Cortex of kidney (tissue), 1 donor: ENCODE measurements at places on chromosomes 11 and 22.

GRCh38 chr11:35812828-35813227 lies 131.0 kb upstream of the LDLRAD3 start:
- no peak for DNase-seq

DNA sequence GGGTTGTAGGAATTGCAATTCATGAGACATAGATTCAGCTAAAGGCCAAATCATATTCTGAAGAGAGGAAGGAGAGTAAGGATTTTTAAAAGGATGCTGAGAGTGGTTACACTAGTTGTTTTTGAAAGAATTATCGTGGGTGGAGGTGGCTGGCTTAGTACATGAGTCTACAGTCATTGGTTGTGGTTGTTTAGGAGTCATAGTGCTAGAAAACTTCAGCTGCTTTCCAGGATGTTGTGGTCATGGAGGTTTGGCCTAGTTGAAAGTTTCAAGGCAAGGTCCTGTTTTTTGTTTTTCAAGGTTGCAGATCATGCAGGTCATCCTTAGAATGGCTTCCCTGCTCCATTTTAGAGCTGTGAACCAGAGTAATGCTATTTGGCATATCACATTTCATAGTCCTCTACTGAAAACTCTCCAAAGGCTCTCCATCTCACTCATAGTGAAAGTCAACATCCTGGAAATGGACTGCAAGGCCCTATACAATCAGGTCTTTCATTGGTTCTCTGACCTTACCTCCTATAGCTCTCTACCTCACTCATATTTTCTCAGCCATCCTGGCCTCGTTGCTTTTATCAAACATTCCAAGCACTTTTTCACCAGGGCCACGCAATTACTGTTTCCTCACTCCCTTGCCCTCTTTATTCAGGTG lies 26.1 kb upstream of the ZBTB44 start:
- DNase-seq, result no peak

- DNase-seq, result no peak
Measured at GRCh38 chr11:68838572-68838964, 3.1 kb downstream of the CPT1A start.

- DNase-seq, result no peak
Measured at GRCh38 chr11:103830205-103830604, 206.2 kb upstream of the DDI1 start.

DNA sequence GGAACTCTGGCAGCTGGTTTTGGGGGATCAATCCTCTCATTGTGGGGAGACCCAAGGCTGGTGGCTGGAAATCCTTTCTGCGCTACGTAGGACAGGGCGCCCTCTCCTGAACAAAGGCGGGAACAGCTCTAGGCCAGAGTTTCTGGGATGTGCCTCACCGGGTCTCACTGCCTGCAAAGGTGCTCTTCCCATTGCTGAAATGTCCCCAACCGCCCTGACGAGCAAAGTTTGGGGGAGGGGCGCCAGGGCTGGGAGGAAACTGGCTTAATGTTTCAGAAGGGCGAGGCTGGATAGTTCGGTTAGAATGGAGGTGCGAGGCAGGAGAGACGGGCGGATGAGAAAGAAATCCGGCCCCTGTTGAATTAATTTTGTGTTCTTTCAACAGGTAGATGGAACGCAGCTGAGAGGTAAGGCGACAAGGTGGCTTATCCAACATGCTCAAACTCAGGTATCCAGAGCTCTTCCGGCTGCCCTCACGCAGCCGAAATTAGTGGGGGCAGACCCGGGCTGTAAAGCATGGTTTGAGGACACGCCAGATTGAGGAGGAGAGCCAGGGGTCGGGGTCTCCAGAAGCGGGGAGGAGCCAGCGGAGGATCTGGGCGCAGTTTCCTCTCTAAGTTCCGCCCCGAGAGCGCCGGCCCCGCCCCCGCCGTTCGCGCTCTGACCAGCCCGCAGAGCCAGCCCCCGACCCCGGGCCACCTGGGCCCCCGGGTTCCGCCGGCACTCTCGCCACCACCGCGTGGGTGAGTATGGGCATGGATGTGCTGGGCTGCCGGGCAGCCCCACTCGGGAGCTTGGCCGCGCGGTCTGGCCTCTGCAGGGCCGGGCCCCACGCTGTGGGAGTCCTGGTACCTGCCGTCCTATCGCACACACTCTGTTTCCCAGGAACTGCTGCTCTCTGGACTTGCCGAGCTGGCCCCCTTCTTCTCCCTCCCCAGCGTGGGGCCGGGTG lies at the start of gene PGAP2:
Gene PGAP2, plus strand, starts transcription at position 652 of the 952 bp plus-strand sequence. CDS start 2,700 bp downstream, outside the sequence.
- DNase-seq, result no peak

- DNase-seq, result no peak
Measured at GRCh38 chr11:94279996-94280395, 24.4 kb upstream of the IZUMO1R start.

DNA sequence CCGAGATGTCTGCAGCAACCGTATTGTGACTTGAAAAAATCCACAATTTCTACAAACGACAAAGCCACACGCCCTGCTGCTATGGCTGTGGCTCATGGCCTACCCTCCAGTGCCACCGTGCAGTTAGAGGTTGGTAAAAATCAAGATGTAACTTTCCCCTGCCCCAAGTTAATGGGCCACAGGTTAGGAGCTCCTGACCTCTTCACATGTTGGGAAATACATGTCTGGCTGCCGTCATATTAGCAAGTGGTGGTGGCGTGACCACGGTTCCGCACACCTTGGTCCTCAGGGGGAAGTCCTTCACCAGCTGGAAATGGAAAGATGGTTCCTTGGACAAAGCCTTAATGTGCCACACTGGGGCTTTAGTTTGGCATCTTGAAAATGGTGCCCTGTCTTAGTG lies 27.4 kb upstream of the CCND1 start:
- no peak for DNase-seq

DNA sequence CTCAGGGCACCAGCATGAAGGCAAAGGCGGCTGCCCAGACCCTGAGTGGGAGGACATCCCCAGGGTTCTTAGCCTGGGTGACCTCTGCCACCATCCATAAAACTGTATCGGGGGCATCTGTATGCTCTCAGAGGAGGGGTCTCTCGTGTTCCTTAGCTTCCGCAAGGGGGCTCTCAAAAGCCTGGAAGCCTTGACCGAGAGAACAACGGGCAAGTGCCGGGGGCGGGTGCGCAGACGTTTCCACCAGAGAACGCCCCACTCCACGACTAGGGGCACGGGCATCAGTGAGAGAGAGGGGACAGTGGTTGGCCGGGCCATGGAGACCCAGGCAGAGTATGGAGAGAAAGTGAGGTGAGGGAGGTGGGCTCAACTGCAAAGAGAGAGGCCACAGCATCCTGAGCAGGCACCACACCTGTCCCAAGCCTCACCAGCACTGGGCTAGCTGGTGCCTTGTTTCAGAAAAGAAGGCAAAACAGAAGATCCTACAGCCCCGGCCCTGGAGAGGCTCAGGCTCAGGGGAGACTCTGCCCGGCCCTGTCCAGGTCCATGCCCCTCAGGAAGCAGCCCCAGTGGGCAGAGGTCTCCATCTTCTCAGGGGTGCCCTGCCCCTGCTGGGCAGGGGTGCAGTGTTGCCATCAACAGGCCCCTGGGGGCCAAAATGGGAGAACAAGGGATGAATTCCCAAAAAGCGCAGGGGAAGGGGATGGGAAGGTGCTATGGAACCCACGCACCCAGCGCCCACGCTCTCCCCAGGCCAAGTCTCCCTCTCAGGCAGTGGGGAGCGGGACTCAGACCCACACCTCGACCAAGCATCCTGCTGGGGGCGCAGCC lies 5.9 kb downstream of the TSPAN32 start:
- no peak for DNase-seq

DNA sequence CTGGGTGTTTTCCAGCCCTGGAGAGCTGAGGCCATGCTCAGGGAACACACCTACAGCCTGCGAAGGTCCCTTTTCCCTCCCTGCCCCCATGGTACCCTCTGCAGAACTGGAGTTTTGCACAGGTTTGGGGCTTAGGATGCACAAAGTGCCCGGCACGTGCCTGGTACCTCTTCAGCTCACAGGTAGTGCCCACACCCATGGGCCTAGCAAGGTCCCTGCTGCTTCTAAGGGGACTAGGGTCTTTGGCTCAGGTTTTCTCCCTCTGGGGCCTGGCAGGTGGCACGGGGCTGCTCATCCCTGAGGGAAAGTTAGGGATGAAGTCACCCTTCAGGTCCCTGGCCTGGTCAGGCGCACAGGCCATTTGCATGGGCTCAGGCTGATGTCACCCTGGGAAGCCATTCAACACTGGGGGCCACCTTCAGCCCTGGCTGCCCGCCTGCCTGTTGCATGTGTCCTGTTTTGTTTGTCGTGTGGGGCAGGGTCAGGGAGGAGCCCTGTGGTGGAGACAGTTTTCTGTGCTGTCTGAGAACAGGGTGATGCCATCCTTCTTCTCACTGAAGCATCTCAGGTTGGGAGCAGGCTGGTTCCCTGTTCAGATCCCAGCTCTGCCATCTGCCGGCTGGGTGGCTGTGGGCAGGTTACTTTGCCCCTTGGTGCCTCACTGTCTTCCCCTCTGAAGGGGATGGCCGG lies 68.3 kb upstream of the CRYBB3 start:
- DNase-seq, result no peak

GRCh38 chr22:36204632-36205015 lies 3.0 kb upstream of the APOL4 start:
- no peak for DNase-seq

DNA sequence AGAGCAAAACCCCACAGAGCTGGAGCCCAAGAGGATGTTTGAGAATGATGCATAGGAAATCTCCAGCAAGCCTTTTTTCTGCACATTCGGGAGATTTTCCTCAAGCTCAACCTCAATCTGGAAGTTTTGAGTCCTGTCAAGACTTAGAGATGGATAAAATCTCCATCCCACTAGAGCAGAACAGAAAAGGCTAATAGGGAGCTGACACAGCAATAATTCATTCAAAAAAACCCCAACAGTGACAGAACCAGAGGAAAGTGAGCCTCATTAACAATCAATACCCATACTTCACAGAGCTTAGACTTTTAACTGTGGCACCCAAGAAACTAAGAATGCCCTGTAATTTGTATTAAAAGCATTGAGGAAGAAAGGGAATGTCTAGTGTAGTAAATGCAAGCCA lies 115.9 kb upstream of the BDNF start:
- DNase-seq, result no peak

- DNase-seq, result no peak
Measured at GRCh38 chr11:105867742-105868141, 154.3 kb downstream of the MSANTD4 start.

DNA sequence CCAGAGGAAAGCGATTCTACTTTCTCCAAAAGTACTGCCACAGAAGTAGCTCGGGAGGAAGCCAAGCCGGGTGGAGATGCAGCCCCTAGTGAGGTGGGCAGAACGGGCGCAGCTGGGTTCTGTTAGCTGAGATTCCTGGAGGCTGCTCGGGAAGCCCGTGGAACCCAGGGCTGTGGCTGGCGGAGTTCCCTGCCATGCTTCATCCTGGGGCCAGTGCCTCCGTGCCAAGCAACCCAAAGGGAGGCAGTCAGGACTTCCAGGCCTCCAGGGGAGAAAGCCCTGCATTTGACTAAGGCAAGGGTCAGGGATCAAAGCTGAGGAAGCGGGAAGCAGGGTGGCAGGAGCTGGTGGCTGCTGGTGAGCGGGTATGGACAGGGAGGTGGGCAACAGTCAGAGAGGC lies 6.7 kb upstream of the TRMU start:
- no peak for DNase-seq

GRCh38 chr22:44807915-44808690 lies 55.7 kb downstream of the ARHGAP8 start:
- no peak for DNase-seq

GRCh38 chr22:36977401-36977861 lies 41.8 kb downstream of the TST start:
- no peak for DNase-seq

DNA sequence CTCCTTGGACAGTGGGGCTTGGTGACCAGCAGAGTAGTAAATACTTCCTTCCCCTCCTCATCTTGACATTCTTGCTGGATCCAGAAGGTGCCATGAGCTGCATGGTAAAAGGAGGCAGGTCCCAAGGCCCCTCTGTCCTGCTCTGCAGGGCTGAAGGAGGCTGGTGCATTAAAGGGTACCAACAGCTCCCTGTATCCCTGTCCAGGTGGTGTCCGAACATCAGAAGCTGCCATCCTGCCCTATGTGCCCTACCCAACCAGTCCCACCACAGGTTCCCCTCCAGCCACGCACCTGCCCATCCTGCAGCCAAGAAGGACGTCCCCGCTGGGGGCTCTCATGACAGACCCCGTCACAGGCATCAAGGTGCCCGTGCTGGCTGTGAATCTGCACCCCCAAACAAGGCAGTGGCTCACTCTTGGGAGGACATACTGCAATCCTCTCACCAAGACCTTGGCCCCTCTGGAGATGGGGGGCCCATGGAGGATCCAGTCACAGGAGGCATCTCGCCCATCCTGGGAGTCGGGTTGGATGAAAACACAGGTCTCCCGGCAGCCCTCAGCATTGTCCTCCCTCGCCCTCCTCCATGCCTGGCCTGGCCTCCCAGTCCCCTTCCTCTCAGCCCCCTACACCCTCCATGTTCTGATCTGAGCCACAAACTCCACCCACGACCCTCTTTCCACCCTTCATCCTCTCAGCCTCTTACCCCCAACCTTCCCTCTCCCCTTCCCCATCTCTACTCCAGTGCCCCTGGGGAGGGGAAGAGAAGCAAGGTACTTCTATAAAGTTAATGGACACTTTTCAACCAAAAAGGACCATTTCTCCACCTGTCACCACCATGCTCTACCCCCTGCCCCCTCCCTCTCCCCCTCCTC lies 55.1 kb downstream of the BTG4 start:
- no peak for DNase-seq

- DNase-seq, result no peak
Measured at GRCh38 chr11:118672846-118673245, 6.6 kb downstream of the TREH start.

GRCh38 chr11:18071098-18071705 lies 25.1 kb upstream of the TPH1 start:
- no peak for DNase-seq

GRCh38 chr11:63506876-63507275 lies 992 bp downstream of the LGALS12 start:
- DNase-seq, result no peak

GRCh38 chr11:59401262-59401552 lies 25.0 kb downstream of the OR5A2 start:
- no peak for DNase-seq

- DNase-seq, result no peak
Measured at GRCh38 chr11:31059529-31059928, 310.0 kb downstream of the DCDC1 start.

GRCh38 chr11:1000357-1001278 lies 35.9 kb downstream of the MUC6 start:
- no peak for DNase-seq
